ENCODE measurements at places on chromosomes 5 and 9.

DNA sequence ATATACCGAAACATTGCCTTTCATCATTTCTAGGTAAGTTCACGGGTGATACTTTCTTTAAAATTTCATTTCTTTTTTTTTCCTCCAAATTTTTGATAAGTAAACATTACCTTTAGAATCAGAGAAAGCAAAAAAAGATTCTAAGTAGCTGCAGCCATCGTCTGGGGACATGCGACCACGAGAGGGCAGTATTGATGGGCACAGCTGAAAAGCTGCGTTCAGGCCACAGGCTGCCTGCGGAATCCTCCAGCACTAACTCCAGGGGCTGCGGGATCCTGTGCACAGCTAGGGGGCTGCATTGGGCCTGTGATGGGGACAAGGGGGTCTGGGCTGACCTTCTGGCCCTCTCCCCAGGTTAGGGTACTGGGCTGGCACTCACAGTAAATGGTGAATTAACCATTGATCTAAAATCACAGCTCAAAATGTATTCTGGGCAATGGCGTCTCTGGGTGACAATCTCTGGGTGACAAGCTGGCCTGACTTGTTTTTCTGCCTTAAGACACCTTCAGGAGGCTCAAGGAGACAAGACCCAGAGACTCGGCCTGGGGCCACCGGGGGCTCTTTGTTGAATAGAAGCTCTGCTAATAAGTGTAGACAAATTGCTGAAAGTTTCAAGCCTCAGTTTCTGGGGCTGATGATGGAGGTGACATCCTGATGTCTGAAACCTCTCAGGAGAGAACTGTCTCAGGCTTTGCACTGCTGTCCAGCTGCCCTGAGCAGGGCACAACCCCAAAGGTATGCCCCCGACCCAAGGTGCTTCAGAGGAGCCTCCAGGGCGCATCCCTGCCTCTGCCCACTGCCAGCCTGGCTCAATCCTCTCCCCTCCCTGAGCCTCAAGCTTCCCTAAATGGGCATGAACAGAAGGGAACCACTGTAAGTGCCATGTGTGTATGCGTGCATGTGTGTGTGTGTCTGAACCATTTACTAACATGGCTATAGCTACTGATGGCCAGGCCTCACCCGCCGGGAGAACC is 44.3 kb upstream of the SARDH start:
- DNase-seq: peak; percentile 57

DNA sequence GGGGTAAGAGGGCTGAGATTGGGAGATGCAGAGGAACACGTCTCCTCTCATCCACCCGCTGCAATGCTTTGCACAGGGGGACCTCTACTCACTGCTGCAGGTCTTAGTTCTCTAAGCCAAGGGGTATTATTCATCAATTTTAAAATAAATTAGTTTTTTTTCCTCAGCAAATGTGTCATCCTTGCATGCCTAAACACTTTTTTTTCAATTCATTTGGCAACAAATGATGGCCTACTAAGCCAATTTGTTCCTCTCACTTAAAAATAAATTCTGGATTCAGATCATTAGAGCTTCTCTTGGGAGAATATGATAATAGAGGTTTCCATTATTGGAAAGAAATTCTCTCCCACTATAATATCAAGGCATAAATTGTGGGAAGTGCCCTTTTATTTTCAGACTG is 338.3 kb downstream of the IRX1 start:
- DNase-seq: no peak

DNA sequence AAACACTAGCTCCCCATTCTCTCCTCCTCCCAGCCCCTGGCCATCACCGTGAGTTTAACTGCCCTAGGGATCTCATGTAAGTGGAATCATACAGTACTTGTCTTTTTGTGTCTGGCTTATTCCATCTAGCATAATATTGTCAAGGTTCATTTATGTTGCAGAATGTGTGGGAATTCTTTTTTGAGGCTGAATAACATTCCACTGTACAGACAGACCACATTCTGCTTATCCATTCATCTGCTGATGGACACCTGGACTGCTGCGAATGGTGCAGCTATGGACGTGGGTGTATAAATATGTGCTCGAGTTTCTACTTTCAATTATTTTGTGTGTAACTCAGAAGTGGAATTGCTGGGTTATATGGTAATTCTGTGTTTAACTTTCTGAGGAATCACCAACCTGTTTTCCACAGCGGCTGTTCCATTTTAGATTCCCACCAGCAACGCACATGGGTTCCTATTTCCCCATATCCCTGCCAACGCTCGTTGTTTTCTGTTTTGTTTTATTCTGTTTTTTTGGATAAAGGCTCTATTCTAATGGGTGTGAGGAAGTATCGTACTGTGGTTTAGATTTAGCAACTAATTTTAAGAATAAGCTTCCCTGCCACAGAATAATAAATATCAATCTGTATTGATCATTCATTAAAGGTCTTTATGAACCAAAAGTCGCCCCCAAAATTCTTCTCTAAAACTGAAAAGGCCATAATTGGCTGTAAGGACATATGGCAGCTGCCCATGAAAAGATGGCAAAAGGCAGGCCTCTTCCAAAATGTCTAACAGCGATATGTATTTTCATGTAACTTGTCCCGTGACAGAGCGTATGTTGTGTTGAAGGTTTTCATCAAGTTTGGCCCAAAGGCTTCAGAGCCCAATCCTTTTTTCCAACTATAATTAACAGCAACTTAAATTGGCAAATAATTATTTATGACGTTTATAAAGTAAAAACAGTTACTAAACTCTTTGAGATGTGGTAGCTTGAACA is 70.3 kb downstream of the DAP start:
- DNase-seq: peak; percentile 68

GRCh38 chr5:73215531-73215890 is 42.5 kb downstream of the TMEM174 start:
- no peak for DNase-seq

- no peak for DNase-seq
Measured at GRCh38 chr9:93316726-93317494, 133.0 kb downstream of the WNK2 start.

DNA sequence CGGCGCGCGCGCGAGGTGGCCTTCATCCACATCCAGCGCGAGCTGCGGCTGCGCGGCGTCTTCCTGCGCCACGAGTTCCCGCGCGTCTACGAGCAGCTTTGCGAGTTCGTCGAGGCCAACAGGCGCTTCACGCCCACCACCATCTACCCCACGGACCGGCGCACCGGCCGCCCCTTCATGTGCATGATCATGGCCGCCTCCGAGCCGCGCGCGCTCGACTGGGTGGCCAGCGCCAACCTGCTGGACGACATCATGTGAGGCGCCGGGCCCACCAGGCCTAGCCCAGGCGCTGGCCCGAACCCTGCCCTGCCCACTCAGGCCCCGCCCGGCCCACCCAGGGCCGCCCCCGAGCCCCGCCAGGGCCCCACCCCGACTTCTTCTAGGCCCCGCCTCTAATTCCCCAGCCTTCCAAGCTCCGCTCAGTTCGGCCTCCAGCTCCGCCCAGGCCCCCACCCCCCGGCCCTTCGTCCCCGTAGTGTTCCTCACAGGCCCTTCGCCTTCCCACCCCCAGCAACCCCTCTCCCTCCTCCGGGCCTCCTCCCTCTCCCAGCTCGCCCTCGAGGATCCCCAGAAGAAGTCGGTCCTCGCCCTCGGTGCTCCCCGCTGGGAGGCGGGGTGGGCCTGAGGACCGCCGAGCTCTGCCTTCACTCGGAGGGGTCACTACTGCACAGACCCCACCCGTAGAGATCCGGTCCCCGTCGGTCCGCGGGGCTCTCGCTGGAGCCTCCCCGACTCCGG is 2.0 kb upstream of the PHPT1 start:
- peak; percentile 57 for DNase-seq

- no peak for DNase-seq
Measured at GRCh38 chr5:148833122-148833521, 6.7 kb downstream of the ADRB2 start.

GRCh38 chr5:14071433-14071832 is 71.7 kb upstream of the TRIO start:
- DNase-seq: peak; percentile 17

GRCh38 chr5:88831816-88832215 is 51.2 kb downstream of the MEF2C start:
- DNase-seq: no peak

DNA sequence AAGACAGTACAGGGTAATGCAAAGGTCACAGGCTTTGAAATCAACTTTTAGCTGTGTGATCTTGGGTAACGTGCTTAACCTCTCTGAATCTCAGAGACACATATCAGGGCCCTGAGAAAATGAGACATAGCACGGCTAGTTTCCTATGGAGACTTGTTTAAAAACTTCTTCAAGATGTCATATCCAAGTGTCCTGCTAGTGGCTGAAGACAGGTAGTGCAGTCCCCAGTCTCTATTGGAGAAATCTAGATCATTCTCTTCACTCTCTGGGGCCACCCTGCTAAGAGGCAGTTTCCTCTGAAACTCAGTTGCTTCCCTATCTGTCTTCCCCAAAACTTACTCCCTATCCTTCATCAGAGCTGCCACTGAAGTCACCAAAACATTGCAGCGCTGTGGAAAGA is 30.3 kb upstream of the GRXCR2 start:
- DNase-seq: no peak

DNA sequence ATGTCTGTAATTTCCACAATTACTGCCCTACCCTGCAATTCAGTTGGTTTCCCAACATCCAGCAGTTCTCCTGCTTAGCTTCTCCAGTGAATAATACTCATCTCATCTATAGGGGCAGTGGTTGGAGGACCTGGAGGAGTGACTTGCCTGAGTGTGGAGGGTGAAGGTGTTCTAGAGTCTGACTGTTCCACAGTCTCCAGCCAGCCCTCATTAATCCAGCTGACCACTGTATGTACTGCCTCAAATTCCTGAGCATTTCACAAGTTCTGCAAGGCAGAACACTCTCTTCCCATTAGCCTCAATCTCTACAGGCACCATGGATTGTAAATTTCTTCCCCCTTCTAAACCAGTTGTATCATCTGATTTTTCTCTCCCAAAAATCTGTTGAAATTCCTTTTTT is 147.4 kb upstream of the NFIL3 start:
- DNase-seq: peak; percentile 7

DNA sequence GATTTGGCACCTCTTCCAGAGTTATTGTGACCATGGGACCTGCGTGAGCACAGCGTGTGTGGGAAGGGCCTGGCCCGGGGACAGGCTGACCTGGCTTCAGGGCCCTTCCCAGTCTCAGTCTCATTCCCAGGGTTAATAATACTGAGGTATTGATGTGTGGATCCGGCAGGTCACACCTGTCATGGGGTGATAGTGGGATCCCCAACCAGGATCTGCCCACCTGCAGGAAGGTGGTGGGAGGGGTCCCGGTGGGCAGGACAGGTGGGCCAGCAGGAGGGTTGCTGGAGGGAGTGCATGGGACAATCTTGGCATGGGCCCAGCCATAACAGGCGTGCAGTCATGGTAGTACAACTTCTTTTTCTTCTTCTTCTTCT is 55.4 kb downstream of the COL15A1 start:
- DNase-seq: no peak

DNA sequence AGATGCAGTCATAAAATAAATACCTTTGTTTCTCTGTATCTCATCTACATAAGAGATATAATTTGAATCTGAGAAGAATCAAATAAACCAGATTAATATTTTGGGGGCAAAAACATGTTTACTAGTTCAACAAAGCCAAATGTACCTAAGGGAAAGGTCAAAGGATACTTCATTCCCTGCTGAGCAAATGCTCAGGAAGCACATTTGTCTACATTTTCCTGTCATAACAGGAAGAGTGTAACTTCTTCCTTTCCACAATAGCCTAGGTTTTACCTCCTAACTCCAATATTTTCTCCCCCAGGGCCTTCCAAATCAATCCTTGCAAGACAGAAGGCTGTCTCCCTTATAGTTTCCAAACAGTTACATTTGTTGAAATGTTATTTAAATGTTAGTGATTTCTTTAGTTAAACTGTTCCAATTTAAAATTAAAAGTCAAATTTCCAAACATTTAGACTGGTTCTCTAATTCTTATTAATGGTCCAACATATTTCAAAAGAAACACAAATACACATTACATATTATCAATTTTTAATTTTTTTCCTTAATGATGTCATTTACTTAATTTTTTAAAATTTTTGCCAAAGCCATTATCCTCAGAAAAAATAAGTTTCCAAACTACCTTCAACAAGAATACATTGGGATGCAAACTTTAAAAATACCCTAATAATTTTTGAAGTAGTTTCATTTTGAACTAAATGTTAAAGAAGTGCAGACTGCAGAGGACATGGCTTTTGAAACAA is 67.8 kb downstream of the MEF2C start:
- no peak for DNase-seq

DNA sequence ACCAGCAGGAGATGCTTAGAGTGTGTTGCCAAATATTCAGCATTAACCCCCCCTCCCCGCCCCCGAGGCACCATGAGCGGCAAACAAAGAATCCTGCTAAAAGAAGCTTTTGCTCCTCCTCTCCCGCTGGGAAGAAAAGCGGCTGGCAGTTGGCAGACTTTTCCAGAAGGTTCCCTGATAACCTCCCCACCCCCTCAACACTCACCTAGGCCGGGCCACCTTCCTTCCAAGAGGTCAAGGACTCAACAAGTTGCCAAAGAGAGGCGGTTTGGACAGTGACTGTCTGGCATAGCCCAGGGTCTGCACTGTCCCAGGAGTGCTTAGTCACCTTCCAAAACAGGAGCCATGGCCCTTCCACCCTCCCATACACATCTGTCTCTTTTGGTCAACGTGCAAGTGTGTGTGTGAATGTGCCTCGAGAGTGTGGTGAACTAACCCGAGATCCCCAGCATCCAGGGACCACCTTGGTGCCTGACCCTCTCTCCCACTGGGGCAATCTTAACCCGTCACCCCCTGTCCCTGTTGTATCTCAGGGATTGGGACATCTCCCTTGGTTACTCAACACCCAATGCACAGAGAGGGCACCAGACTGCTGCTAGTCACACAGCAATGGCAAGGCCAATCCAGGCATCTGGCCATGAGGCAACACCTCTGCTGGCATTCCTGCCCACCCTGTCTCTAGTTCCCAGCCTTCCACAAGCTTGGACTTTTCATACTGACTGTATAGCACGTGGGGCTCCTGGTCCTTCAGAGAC is 18.9 kb downstream of the CAMK2A start:
- DNase-seq: no peak

GRCh38 chr5:178496642-178497041 is 93.6 kb downstream of the COL23A1 start:
- peak; percentile 39 for DNase-seq

DNA sequence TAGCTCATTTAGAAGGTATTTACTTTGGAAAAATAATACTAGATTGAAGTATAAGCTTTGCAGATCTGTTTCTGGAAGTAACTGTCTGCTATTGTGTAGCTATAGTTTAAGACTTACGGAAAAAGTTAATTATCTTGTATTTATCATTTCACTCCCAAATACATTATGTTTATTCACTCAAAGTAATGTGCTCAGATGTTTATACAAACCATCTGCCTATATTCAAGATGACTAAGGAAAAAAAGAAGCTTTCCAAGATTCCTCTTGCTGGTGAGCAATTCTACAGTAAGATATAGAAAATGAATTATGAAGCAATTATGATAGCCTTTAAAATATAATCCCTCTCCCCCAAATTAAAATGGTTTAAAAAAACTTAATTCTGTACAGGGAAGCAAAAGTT is 137.9 kb downstream of the KIAA0825 start:
- no peak for DNase-seq

All from iris pigment epithelial cell (primary cell).